T-helper 17 cell (primary cell): ENCODE measurements at places on chromosomes 3 and 15.

GRCh38 chr15:41884458-41884857 lies 9.4 kb downstream of the SPTBN5 start:
- DNase-seq, result no peak

DNA sequence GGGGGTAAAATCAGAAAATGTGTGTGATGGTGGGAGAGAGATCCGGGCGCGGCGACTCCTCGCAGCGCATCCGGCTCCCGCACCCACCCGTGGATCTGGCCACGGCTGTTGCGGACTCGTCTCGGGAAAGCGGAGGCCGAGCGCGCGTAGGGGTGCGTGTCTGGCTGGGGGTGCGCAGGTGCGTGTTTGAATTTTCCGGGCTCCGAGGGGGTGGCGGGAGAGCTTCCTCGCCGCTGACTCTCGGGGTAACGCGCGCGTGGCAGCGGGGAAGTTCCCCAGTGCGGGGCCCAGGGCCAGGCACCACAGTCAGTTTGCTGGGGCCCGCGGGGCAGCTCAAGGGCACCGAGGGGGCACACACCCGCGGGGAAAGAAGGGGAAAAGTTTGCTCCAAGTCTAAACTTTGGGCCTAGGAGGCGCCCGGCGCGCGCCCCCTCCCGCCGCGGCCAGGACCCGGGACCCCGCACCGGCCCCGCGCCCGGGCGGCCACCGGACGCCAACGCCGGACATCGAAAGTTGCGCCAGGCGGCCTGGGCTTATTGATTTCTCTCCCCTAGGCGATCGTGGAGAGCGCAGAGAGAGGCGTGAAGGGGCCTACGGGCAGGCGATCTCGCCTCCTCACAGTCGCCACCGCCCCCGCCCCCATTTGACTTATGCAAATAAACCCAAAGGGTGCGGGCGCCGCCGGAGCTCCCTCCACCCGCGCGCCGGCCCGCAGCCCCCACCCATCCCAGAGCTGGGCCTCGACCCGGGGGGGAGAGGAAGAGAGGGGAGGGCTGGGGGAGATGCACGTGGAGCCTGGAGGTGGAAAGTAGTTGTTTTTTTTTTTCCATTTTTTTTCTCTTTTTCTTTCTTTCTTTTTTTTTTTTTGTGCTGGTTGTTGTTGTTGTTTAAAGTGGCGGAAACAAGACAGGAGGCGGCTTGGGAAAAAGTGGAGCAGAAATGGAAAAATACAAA lies 639 bp downstream of the FOXP1 start:
- peak; percentile 35 for DNase-seq

DNA sequence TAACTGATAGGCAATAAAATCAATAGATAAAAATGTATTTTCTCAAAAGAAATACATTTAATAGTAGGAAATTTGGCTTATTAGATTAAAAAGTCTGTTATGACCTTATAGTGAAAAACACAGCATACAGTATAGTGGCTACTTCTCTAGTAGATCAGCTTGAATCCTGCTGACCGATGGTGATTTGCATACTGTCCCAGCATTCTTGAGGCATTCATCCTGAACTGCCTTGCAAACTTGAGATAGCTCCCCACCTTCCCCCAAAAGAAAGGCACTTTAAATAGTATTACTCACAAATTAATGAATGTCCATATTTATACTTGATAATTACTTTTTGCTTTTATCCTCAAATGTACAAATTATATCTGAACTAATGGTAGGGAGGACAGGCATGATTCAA lies 6.7 kb downstream of the CHMP2B start:
- DNase-seq, result no peak

- DNase-seq, result no peak
These were observed 146.6 kb downstream of the TBL1XR1 start for GRCh38 chr3:177050501-177051237.

DNA sequence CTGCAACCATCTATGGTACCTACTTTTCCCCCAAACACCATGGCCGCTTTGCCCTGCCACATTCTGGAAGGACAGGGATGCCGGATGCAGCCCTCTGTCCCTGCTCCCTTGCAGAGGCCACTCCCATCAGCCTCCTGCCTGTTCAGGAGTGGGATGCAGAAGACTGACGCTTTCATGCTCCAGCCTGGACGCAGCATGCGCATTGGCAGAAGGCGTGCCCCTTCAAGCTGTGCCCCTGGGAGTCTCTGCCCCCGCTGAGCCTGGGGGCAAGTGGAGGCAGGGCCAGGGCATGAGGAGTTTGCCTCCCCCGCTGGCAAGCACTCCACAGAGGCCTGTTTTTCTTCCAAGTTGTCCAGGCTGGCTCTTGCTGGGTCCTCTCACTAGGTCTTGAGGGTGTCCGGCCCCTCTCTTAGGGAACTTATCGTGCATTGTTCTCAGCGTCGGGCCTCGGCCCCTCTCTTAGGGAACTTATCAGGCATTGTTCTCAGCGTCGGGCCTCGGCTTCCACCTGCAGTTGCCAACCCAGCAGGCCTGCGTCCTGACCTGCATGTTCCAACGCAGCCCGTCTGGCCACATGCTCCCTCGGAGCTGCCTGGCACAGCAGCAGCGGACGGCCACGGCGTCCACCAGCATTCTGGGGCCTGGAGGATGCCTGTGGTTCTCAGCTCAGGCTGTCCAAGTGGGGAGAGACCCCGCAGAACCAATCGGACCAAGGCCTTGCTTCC lies 14.6 kb upstream of the SNRPA1 start:
- no peak for DNase-seq
